ENCODE measurements at places on chromosomes 4 and X. TPM values are rescaled to one million over a fixed set of nuclear protein-coding genes. Genes with fewer than 3 reads are reported as not detected.

GRCh38 chr4:22235698-22236097, 280.2 kb downstream of the ADGRA3 start:
- no peak for DNase-seq

DNA sequence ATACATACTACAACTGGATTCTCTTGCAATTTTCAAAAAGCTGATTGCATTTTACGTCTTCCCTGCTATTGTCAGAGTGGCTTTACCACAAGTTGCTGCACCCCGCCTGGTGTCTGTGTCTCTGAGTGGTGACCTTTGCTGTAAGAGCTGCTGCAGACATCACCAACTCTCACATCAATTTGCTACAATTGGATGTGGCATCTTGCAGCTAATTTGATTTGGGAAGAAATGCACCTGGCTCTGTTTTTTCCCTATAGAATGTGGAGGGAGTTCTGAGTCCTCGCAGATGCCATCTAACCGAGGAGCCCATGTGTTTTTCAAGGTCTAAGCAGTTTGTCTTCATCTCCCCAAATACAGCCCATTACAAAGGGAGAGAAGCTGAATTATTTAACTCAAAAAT, 73.8 kb upstream of the PHOX2B start:
- no peak for DNase-seq

DNA sequence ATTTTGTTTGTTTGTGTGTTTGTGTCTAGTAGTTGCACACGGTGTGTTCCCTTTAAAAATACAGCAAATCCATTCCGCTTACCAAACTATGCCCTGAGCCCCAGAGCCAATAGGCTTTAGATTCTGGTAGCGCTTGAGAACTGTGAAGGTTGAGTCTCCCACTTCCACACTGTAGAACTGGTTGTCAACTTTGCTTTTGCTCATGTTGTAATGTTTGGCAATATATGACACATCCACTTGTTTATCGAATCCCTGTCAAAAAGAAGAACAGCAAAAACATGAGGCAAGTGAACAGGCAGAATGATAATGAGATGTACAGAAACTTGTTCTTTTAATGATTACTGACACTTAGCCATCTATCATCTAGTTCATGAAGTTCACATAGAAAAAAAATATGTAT, 200.6 kb downstream of the MAPK10 start:
- no peak for DNase-seq

DNA sequence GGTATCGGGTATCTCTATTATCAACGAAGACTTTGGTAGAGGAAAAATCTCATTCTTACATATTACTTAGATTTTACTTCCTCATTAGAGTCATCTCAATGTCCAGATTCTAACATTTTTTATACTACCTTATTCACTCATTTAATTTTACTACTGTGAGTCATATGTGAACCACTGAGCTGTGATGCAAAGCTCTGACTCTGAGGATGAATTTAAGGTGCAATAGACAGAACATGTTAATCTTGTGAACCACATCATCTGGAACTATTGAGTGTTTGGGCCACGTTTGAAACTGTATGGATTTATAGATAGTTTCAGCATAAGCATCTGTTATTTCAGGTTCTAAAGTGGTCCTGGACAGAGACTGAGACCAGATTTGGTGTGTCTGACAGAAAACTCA, 78.4 kb downstream of the PWWP3B start:
- DNase-seq = peak; percentile 16

- peak; percentile 19 for DNase-seq
Observed at GRCh38 chrX:119273420-119274192, 37.5 kb downstream of the PGRMC1 start.

DNA sequence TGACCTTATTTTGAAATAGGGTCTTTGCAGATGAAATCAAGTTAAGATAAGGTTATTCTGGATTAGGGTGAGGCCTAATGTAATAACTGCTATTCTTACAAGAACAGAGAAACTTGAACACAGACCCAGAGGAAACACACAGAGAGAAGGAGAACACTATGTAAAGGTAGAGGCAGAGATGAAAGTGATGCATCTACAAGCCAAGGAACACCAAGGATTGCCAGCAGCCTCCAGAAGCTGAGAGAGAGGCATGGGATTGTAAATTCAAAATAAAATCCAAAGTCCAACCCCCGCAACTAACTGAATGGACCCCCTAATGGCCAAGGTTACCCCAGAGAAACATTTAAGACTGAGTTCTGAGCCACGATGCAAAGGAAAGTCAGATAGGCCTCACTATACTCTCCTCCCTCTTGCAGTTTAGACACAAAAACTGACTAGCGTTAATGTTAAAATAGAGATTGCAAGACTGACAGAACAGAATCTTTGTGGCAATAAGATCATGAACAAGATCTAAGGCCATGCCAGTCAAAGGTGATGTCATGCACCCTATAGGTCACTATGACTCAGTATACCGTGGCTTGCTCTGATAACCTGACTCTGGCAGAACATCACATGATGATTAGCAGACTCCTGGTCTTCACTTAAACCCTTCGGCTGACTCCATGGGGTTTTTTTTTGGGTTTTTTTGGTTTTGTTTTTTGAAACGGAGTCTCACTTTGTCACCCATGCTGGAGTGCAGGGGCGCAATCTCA, 42.9 kb downstream of the DDX60L start:
- DNase-seq = no peak

DNA sequence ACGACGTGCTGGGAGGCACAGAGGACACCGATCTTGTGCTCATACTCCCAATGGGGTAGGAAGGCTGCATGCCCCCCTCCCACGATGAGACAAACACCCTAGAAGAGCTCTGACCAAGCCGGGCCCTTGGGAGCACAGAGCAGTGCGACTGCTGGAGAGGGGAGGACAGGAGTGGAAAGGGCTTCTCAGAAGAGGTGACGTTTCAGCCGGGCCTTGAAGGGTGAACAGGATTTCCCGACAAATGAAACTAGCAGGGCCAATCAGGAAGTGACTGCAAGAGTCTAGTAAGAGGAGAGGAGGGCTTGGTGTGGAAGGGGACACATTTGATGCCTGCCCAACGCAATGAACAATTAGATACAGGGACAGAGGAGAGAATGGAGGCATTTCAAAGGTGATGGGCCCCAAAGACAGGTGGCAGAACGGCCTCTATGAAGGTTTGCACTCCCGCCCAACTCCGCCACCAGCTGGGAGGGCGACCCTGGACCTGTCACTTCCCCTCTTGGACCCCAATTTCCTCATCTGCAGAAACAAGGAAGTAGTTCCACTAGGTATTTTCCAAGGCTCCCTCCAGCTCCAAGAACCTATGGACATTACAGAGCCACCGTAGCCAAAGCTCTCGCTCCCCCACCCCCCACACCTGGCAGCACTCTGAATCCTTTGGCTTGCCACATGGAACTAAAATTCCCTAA, 3.9 kb downstream of the HCFC1 start:
- no peak for DNase-seq

DNA sequence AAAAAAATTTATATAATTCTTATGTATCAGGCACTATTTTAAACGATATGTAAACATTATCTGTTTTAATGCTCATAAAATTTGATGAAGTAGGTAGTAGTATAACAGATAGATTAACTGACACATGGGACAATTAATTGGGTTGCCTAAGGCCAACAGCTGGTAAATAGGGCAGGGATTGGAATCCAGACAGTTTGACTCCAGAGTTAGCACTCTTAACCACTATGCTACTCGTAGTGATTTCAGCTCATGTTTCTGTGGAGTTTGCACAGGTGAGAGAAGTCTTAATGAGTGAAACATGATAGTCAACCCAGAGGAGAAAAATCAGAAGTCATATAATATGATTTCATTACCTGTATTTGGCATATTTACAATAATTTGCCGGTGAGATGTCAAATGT, 126.0 kb upstream of the WDFY3 start:
- no peak for DNase-seq

AMTN gene
- total RNA-seq = not detected

ERCC6L gene
- 0.92 TPM for total RNA-seq

ABCG2 gene
- 0.21 TPM for total RNA-seq
